ENCODE measurements at places on chromosomes 2 and 18. TPM values are rescaled to one million over a fixed set of nuclear protein-coding genes. Genes with fewer than 3 reads are reported as not detected.

DNA sequence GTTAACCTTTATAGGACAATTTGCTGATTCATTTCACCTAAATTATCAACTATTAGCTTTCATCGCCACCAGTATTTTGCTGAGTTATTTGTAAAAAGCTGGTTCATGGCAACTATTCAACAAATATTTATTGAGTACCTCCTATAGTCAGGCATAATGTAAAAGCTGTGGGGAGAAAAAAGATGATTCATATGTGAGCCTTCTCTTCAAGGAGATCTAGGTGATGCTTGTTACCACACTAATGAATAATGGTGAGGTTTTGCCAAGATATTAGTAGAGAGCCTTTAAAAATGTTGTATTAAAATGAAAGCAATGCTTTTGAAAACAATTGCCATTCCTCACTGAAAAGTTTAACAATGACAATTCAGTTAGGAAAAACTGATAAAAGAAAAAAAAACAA, 187.8 kb downstream of the ANKRD44 start:
- DNase-seq = no peak

DNA sequence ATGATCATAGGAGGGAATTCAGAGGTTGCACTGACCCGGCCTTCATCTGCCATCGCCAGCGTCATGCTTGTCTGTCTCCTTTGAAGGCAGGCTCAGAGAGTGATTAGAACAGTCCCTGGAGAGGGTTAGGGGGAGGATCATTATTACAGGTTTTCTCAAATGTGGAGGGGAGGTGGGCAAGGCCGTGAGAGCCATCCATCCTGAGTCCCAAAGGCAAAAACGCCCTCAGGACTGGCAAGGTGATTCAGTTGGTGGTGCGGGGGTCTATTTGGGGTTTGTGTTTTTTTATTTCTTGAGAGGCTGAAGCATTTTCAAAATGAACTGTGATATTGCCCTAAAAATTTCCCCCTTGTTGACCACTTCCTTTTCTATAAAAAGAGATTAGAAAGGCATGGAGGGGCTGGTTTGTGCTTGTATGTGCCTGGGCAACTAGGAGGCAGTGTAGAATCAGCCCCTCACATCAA, 39.3 kb upstream of the GYPC start:
- no peak for DNase-seq

GRCh38 chr18:59763541-59764136, 66.4 kb upstream of the CCBE1 start:
- DNase-seq = no peak

GRCh38 chr2:175817221-175817620, 184.8 kb downstream of the LNPK start:
- no peak for DNase-seq

DNA sequence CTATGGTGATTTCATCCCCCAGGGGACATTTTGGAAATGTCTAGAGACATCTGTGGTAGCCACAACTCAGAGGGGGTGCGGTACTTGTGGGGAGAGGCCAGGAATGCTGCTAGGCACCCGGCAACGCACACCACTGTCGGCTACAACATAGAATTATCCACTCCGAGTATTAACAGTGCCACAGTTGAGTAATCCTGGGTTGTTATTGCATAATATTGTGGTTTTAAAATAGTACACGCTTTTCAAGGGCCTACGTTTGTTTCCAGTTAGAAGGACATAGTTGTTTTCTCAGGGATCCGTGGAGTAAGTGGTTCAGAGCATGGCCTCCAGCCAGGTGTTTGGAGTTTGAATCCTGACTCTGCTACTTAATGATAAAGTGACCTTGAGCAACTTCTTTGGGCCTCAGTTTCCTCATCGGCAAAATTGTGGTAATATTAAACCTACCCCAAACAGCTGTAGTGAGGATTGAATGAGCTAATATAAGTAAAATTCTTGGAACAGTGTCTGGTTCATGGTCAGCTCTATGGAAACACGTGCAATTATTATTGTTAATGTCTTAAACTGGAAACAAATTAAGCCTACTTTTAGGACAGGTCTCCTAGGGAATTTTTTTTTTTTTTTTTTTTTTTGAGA, 24.5 kb downstream of the CYP27A1 start:
- no peak for DNase-seq

DNA sequence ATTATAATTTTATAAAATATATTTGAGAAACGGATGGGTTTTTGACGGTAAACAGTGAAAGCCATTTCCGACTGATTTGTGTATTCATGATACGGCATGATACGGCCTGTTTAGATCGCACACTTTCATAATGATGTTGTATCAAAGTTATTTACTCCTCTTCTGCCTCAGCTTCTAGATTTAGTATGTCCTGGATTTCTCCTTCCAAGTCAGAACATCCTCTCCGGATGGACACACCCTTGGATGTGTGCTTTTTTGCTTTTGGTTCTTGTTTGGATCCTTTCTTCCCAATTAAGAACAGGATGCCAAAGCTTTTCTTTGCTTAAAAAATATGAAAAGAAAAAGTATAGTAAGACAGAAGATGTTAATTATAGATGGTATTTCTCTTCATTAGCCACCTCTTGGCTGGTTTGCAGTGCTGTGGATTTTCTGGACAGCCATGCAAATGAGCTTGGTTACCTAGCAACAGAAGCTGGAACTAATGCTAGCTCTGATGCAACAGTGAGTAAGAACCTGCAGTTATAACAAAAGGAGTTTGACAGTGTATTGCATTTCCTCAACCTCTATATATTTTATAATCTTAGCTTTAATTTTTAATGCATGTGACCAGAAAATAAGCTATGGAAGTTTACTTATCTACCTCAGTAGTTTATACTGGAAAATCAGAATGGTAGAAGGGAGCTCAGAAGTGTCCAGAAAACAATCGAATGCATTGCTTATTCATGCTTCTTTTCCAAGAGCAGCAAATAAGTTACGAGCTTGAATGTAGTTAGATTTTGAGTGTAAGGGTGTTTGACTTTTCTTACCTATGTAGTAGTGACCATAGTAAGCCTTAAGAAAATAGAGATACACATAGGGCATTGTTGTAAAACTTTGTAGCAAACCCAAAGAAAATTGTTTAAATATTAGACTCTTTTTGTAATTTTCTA, 27.9 kb downstream of the RMND5A start:
- peak; percentile 3 for DNase-seq

- no peak for DNase-seq
Observed at GRCh38 chr2:16522031-16522831, 143.4 kb downstream of the CYRIA start.

Gene KCNS3
- total RNA-seq = 13.0 TPM
